AG04450 (cell line): ENCODE measurements at places on chromosomes 6 and 20.

GRCh38 chr6:167305796-167306195, 14.7 kb downstream of the UNC93A start:
- DNase-seq = no peak

GRCh38 chr6:105832313-105832761, 253.8 kb upstream of the PRDM1 start:
- DNase-seq = no peak

GRCh38 chr6:37724530-37725220, 27.0 kb upstream of the MDGA1 start:
- DNase-seq = no peak

DNA sequence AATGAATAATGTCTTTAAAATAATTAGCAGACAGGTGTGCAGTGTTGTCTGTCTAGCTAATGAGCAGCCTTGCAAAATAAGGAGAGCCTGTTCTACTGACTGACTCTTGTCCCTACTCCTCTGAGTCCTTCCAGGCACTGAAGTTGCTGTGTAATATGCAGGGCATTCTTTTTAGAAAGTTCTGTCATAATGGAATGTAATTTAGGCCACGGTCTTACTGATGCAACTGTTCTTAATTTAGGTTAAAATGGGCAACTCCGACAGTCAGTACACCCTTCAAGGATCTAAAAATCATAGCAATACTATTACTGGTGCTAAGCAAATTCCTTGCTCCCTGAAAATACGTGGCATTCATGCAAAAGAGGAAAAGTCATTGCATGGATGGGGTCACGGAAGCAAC, 133.9 kb downstream of the TIAM2 start:
- no peak for DNase-seq

- DNase-seq = no peak
These were observed 21.8 kb upstream of the NAA20 start for GRCh38 chr20:19995220-19995863.
